ENCODE measurements at places on chromosomes 4 and X. TPM values are rescaled to one million over a fixed set of nuclear protein-coding genes. Genes with fewer than 3 reads are reported as not detected.

ATG4A gene
- 16.6 TPM for total RNA-seq

SYTL4 gene
- total RNA-seq = 8.0 TPM

ENPEP gene
- total RNA-seq = 12.7 TPM

CLTRN gene
- not detected for total RNA-seq

SMIM43 gene
- 0.26 TPM for total RNA-seq

BTK gene
- total RNA-seq = not detected

NAP1L3 gene
- 3.0 TPM for total RNA-seq

DNA sequence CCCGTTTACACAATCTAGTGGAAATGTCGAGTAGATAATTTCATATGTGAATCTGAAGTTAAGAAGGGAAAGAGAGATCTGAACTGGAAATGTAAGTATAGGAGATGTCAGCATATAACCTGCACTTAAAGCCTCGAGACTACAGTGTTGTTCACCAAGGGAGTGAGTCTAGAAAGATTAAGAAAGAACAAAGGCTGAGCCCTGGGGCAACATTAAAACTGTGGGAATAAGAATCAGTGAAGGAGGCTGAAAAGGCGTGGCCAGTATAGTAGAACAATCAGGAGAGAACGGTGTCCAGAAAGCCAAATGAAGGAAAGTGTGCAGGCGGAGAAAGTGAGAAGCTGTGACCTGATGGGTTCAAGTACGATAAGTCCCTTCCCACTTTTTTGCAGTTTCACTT lies 118.8 kb upstream of the TENM3 start:
- DNase-seq = no peak

GRCh38 chr4:85762529-85762871 lies 287.6 kb downstream of the ARHGAP24 start:
- peak; percentile 28 for DNase-seq

GRCh38 chrX:100048156-100048555 lies 361.9 kb downstream of the PCDH19 start:
- no peak for DNase-seq

DCTD gene
- 99.7 TPM for total RNA-seq

- no peak for DNase-seq
These were observed 20.0 kb downstream of the CLCN3 start for GRCh38 chr4:169640261-169640870.
